CD4-positive, alpha-beta T cell treated with Interferon alpha-2 for 1 hour (primary cell): ENCODE measurements at places on chromosomes 7 and 10.
A peak's percentile ranks its signal among the peaks of the same experiment; 100 is the strongest.

- DNase-seq = no peak
Measured at GRCh38 chr7:127922656-127923055, 108.6 kb downstream of the LRRC4 start.

GRCh38 chr7:105229641-105230040 is 159.1 kb downstream of the SRPK2 start:
- DNase-seq = no peak

GRCh38 chr7:140300243-140301136 is 97.8 kb downstream of the SLC37A3 start:
- no peak for DNase-seq

DNA sequence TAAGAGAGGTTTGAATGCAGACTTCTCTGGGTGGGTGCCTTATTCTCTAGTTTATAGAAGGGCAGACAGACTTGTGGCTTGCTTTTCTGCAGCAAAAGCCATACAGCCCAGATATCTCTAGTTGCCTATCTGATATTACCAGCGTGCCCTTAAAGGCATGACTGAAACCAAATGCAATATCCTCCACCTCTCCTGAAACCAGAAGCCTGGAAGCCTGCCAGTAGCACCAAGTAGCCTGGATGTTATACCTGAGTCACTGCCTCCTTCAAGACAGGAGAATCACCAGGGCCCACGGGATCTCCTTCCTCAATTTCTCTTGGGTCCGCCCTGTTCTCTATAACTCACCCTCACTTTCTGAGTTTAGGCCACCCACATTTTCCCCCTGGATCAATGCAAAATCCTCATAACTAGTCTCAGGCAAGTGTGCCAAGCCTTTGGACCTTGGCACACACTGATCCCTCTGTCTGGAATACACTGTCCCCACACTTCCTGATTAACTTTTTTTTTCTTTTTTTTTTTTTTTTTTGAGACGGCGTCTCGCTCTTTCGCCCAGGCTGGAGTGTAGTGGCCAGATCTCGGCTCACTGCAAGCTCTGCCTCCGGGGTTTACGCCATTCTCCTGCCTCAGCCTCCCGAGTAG is 638.4 kb downstream of the GALNT17 start:
- no peak for DNase-seq

DNA sequence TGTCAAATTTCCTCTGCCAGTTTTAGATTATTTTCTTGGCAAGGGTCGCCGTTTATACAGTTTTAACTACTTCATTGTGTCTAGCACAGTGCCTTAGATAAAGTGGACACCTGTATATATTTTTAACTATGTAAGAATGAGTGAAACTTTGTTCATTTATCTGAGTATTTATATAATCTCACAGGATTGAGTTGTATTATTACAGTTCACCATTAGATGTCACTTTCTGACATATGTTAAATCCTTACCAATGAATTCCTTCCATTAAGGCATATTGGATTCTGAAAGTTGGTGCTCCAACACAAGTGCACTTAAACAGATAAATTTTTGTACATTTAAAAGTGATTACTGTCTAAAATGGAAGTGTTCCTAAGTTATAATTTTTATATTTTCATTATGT is 43.0 kb downstream of the ZMYND11 start:
- DNase-seq = no peak

- peak; percentile 39 for DNase-seq
Measured at GRCh38 chr7:39733881-39734632, 110.7 kb downstream of the RALA start.

DNA sequence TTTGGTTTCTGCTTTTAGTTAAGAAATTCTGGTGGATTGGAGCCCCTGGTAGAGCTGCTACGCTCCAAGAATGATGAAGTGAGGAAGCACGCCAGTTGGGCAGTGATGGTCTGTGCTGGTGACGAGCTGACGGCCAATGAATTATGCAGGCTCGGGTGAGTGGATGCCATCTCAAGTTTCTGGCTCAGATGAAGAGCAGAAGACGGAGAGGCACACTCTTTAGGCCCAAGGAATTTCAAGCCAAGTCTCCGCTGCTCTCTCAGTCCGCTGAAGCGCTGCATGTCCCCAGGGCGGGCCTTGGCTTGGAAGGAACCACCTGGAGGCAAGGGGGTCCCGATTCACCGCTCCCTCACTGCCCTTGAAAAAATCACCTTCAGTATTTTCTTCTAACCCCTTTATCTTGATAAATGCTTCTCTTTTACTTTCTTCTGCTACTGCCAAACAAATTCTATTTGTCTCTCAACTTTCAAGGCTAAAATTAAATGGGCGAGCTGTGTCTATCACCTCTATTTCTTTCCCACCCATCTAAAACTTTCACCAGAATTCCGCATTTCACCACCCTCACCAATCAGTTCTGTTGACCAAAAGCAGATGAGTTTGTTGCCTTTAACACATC is 74.2 kb downstream of the ARMC3 start:
- no peak for DNase-seq

- DNase-seq = no peak
Measured at GRCh38 chr7:2520761-2521290, 1.3 kb downstream of the LFNG start.

DNA sequence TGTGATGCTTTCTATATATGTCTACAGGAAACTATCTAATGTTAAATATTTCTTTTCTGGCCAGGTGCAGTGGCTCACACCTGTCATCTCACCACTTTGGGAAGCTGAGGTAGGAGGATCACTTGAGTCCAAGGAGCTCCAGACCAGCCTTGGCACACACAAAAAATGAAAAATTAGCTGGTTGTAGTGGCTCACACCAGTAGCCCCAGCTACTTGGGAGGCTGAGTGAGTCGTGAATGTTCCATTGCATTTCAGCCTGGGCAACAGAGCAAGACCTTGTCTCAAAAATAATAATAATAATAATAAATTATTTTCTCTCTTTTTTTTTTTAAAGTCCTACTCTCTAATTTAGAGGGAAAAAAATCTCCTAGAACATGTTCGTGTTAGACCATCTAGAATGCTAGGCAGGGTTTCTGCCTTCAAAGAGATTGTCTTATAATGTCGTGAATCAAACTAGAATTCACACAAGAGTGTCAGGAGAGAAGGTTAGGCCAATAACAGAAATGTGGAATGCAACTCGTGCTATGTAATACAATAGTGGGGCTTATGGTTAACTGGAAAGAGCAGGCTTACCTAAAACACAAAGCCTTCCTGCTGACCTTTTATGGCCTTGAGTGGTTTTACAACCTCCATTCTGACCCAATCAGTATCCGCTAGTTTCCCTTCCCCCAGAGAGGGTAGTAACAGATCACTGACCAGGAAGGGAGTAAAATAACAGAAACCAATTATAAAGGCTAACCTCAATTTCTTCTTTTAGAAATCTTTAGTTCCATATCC is 46.3 kb downstream of the MYOF start:
- no peak for DNase-seq

- DNase-seq = peak; percentile 22
Measured at GRCh38 chr7:92244808-92245486, 767 bp downstream of the KRIT1 start.

DNA sequence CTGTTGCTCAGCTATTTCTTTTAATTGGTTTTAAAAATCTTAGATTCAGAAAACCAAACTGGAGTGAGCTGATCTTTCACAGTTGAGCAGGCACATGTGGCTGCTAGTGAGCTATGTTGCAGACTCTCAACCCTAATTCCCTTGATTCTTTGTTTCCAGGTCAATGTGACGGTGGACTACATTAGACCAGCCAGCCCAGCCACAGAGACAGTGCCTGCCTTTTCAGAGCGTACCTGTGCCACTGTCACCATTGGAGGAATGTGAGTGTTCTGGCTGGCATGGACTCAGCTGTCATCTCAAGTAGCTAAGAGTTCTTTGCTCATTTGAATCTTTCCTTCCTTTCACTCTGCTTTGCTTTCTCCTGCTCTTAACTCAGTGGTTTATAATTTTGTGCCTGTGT is 187.1 kb downstream of the LRRC4 start:
- DNase-seq = no peak

GRCh38 chr10:5618042-5618441 is 48.4 kb downstream of the ASB13 start:
- DNase-seq = no peak

DNA sequence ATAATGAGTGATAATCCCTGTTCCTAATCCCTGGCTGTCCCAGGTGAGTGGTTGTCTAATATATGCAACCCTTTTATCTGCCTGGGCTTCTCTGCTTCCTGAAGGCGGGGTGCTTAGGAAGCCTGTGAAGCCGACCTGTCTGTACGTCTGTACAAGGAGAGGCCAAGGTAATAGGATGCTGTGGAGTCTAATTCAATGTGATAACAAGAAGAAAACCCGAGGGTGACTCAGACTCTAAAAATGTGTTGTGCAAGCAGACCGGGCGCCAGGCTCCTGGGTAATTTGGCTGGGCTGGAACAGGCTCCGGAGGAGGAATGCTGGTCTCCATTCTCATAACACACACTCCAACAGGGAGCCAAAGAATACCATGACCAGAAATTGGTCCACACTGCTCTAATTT is 43.6 kb downstream of the THNSL1 start:
- DNase-seq = no peak

- no peak for DNase-seq
Measured at GRCh38 chr7:2851497-2851896, 7.4 kb upstream of the GNA12 start.

- DNase-seq = no peak
Measured at GRCh38 chr7:18715988-18716387, 220.4 kb downstream of the HDAC9 start.

- no peak for DNase-seq
Measured at GRCh38 chr7:30327813-30328212, 43.4 kb downstream of the ZNRF2 start.

GRCh38 chr10:5479481-5480161 is 19.7 kb downstream of the CALML5 start:
- DNase-seq = no peak

DNA sequence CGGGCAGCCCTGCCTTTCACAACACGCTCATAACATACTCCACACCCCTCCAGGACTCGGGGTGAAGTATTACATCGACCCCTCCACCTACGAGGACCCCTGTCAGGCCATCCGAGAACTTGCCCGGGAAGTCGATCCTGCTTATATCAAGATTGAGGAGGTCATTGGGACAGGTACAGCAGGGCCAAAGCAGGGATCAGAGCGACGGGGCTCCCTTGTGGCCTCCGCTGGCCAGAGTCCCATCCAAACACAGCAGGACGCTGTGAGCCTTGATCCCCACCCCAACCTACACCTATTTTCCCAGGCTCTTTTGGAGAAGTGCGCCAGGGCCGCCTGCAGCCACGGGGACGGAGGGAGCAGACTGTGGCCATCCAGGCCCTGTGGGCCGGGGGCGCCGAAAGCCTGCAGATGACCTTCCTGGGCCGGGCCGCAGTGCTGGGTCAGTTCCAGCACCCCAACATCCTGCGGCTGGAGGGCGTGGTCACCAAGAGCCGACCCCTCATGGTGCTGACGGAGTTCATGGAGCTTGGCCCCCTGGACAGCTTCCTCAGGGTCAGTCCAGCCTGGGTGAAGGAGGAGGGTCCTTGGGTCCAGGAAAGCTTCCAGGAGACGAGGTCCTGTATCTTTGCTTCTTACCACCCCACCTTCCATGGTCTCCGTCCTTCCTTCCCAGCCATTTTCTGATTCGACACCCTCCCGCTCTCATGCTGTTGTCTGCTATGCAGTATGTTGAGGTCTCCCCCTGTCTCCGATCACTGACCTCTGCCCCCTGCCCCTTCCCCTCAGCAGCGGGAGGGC is 13.5 kb downstream of the EPHB6 start:
- no peak for DNase-seq

GRCh38 chr7:22445140-22445743 is 54.7 kb downstream of the STEAP1B start:
- DNase-seq = no peak

- DNase-seq = no peak
Measured at GRCh38 chr7:36107926-36108631, 45.0 kb upstream of the EEPD1 start.

GRCh38 chr10:78851647-78852046 is 217.1 kb upstream of the ZMIZ1 start:
- no peak for DNase-seq

- DNase-seq = no peak
Measured at GRCh38 chr10:75648854-75649253, 217.4 kb downstream of the LRMDA start.

DNA sequence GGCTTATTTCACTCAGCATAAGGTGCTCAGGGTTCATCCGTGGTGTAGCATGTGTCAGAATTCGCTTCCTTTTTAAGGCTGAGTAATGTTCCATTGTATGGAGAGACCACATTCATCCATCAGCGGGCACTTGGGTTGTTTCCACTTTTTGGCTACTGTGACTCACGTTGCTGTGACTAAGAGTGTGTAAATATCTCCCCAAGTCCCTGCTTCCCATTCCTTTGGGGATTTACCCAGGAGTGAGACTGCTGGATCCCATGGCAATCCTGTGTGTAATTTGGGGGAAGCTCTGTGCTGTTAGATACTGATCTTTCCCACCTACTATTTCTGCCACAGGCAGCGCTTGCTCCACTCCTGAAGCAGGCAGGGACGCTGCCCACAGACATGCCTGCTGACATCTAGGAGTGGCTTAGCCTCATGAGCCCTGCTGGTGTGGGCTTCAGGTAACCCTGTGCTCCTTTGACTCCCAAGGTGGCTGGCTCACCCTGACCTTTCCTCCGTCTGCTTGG is 346.0 kb downstream of the FRMD4A start:
- DNase-seq = no peak

- no peak for DNase-seq
Measured at GRCh38 chr10:27020243-27020642, 80.1 kb downstream of the ANKRD26 start.

DNA sequence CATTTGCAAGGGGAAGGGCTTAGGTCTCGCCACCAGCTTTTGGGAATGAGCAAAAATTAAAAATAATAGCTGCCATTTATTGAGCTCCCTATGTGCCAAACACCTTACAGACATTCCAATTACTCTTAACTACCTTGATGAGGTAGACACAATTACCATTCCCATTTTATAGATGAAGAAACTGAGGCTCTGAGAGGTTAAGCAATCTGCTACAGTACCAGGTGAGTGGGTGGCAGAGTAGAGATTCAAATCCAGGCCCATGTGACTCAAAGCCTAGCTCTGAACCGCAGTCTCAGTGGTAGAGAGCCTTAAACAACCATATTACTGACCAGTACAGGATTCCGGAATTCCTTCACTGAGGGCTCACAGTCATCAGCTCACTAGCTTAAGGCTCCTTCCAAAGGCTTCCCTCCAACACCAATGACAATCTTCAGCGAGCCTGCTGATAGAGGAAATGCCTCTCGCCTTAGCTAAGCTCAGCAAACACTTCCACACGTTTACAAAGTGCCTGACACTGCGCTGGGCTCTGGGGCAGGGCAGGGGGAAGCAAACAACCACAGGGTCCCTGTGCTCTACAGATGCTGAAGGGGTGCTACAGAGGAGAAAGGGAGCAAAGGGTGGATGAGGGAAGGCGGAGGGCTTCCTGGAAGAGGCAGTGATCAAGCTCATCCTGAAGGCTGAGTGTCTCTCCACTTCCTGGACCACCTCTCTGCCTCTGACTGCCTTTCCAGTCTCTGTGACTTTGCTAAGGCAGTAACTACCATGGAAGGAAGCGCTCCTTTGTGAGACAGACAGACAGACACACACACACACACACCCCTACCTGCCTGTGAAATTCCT is 7.4 kb downstream of the LRRC20 start:
- no peak for DNase-seq

GRCh38 chr10:77552252-77552651 is 85.4 kb downstream of the KCNMA1 start:
- DNase-seq = no peak
